Astrocyte (in vitro differentiated cells and primary cell): ENCODE measurements at places on chromosomes 5 and 9. TPM values are rescaled to one million over a fixed set of nuclear protein-coding genes. Genes with fewer than 3 reads are reported as not detected.

Gene CARTPT
- not detected in 2 replicates for total RNA-seq

GRCh38 chr9:17837965-17838364 lies 259.1 kb downstream of the SH3GL2 start:
- H3K4me3 ChIP-seq, result no peak overlapping the region
- no peak overlapping the region for H3K27ac ChIP-seq
- H3K27me3 ChIP-seq, result no peaks in the 10 kb centered on the region
- no peaks in the 10 kb centered on the region for H3K4me1 ChIP-seq

DNA sequence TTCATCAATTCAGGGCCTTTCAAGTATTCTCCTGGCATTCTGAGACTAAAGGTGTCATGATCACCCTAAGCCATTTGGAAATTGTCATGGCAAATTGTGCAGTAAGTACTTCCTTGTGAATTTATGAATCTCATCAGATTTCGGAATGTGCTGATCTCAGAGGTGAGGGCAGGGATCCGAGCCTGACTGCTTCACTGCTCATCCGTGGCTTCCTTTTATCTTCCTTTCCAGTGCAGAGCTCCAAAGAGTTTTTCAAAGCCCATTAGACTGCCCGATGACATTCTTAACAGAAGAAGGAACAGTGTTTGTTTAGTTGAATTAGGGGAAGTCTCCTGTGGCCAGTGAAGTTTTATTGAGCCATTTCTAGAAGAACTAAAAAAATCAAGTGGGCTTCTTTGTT lies 182.8 kb upstream of the GDNF start:
- H3K27ac ChIP-seq, result no peak overlapping the region
- no peak for DNase-seq
- no peak overlapping the region for H3K4me3 ChIP-seq
- H3K36me3 ChIP-seq, result no peaks in the 10 kb centered on the region
- H3K27me3 ChIP-seq, result peaks cover 2% of the 10 kb centered on the region
- H3K4me1 ChIP-seq, result no peaks in the 10 kb centered on the region

DNA sequence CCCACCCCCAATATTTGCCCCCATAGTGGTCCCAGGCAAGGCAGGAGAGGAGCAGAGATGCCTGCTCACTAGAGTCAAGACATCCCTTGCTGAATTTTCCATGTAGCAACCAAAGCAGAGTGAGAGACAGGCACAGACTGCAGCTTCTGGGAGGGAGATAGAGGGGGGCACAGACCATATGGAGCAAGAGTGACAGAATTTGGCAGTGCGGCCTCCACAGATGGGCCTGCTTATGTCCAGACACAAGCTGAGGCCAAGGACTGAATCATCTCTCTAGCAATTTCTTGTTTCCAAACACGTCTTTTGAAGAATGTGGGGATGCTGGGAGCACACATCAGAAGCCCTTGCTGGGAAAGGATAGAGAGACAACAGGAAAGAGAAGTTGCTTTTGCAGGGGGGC lies 53.0 kb upstream of the ALDH1B1 start:
- H3K27ac ChIP-seq, result no peak overlapping the region
- no peak overlapping the region for H3K4me3 ChIP-seq
- peaks cover 13% of the 10 kb centered on the region for H3K4me1 ChIP-seq
- DNase-seq, result peak; percentile 72

GRCh38 chr5:128480158-128480557 lies 57.9 kb downstream of the FBN2 start:
- no peaks in the 10 kb centered on the region for H3K27me3 ChIP-seq
- no peak overlapping the region for H3K4me3 ChIP-seq
- no peak for DNase-seq
- H3K36me3 ChIP-seq, result no peaks in the 10 kb centered on the region
- no peak overlapping the region for H3K27ac ChIP-seq

Gene HAVCR1
- total RNA-seq, result 1.3 and 2.0 TPM in 2 replicates

GRCh38 chr5:180642779-180643178 lies 6.6 kb downstream of the FLT4 start:
- no peak overlapping the region for H3K4me3 ChIP-seq
- peaks cover 6% of the 10 kb centered on the region for H3K27me3 ChIP-seq
- no peaks in the 10 kb centered on the region for H3K36me3 ChIP-seq

Gene VDAC1
- total RNA-seq, result 354 and 364 TPM in 2 replicates

DNA sequence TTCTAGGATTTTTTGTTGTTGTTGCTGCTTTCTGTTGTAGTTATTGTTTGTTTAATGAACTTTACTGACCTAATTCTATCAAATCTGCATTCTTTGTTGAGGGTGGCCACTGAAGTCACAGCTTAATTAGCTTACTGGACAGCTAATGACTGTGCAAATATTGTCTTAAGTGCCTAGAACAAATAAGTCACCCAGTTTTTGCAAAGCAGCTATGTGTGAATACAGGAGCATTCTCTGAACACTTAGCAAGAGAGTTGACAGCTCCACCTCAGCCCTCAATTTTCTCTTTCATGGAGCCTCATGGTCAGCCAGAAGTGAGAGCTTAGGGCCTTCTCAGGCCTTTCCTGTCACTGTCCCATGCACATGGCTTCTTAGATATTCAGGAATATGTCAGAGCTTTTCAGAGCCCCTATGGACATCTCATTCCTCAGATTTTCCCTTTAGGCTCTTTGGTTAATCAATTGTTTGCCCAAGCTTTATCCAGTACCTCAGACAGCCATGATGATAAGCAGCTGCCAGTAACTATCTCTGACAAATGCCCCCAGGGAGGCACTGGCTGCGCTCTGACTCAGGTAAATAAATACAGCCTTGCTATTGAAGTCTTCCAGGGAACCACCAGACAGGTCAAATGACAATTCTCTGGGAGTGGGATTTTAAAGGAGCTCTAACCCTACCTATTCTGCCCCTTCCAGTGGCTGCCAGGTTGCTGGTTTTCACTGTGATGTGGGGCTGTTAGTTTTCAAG lies 241.4 kb upstream of the IL12B start:
- no peak overlapping the region for H3K27ac ChIP-seq
- H3K27me3 ChIP-seq, result no peaks in the 10 kb centered on the region
- no peak for DNase-seq
- H3K4me1 ChIP-seq, result no peaks in the 10 kb centered on the region
- no peak overlapping the region for H3K4me3 ChIP-seq

DNA sequence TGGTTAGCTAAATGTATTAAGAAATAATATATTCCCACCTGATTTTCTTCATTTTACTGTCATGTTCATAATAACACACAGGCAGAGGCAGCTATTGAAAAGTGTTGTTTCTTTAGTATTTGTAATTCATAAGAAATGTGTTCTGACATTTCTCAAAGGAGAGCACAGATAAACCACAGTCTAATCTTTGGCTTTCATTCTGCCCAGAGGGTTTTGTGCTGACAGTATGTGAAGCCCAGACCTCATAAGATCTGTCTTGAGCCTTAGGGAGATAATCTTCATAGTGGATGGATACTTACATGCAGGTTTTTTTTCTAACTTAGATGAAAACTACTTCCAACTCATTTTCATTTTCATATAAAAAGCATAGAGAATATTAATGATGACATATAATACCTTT lies 206.1 kb downstream of the CHSY3 start:
- H3K36me3 ChIP-seq, result no peaks in the 10 kb centered on the region
- no peaks in the 10 kb centered on the region for H3K4me1 ChIP-seq
- DNase-seq, result no peak
- no peak overlapping the region for H3K4me3 ChIP-seq
- no peaks in the 10 kb centered on the region for H3K27me3 ChIP-seq

DNA sequence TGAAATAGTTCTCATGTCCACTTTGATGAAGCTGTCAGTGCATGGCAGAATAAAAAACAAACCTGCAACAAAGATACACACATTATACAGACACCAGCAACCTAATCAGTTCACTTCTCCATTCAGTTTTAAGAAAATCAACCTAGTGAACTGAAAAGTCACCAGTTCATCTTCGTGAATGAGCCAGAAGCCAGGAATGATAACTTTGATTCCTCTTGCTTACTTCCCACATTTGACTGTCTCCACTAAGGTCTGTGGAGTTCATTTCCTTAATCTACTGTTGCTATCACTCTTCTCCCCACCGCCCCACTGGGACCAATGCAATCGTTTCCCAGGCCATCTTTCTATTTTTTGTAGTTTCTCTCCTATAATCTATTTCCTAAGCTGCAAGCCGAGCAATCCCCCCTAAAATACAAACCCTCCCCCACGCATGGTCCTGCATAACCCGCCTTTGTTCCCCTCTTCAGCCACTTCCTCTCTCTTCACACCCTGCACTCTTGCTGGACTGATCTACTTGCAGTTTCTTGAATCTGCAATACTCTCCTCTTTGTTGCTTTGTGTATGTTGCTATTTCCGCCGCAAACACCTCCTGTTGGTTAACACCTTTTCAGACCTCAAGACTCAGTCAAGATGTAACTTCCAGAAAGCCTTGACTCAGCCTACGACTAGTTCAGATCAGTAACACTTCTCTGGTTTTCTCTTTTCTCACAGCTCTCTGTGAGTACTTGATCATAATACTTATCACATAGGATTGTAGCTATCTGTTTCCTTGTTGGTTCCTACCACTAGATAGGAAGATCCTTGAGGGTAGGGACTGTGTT lies 16.6 kb downstream of the STOM start:
- no peak overlapping the region for H3K27ac ChIP-seq
- H3K36me3 ChIP-seq, result peaks cover 1% of the 10 kb centered on the region
- H3K27me3 ChIP-seq, result no peaks in the 10 kb centered on the region
- DNase-seq, result no peak

- H3K4me3 ChIP-seq, result no peak overlapping the region
- no peaks in the 10 kb centered on the region for H3K36me3 ChIP-seq
- DNase-seq, result no peak
- peaks cover 18% of the 10 kb centered on the region for H3K4me1 ChIP-seq
- H3K27ac ChIP-seq, result no peak overlapping the region
- no peaks in the 10 kb centered on the region for H3K27me3 ChIP-seq
Observed at GRCh38 chr9:35928591-35929452, 19.5 kb downstream of the SPAAR start.

DNA sequence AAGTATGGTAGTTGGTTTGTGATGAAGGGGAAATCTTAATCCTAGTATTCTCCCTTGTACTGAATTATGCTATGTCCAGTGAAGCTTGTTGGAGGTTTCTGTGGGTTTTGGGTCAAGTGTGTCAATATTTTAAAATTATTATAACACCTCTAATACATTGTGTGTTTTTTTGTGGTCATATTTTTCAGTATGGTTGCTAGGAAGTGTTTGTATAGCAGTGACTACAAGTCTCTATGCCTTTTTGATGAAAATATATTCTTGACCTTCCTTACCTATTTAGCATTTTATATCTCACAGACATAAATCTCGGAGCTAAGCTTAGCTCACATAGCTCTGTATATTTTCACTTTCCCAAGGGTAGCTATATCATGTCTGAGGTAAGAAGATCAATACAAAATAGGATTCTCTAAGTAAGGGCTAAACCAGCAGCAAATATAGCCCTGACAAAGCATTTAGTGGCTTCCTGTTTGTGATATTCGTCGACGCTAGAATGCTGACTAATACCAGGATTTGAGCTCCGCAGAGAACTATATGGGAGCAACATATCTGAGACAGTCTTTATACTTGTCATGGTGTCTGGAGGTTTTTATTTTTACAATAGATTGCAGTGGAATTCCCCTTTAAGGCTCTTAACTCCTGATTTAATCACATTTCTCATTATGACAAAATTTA lies 82.3 kb downstream of the MACIR start:
- no peaks in the 10 kb centered on the region for H3K4me1 ChIP-seq
- no peak overlapping the region for H3K27ac ChIP-seq
- DNase-seq, result no peak
- no peaks in the 10 kb centered on the region for H3K27me3 ChIP-seq
- no peak overlapping the region for H3K4me3 ChIP-seq

GRCh38 chr5:167849874-167850273 lies 441.6 kb upstream of the WWC1 start:
- H3K27ac ChIP-seq, result no peak overlapping the region
- no peaks in the 10 kb centered on the region for H3K36me3 ChIP-seq
- H3K4me3 ChIP-seq, result no peak overlapping the region
- no peak for DNase-seq
- no peaks in the 10 kb centered on the region for H3K4me1 ChIP-seq

DNA sequence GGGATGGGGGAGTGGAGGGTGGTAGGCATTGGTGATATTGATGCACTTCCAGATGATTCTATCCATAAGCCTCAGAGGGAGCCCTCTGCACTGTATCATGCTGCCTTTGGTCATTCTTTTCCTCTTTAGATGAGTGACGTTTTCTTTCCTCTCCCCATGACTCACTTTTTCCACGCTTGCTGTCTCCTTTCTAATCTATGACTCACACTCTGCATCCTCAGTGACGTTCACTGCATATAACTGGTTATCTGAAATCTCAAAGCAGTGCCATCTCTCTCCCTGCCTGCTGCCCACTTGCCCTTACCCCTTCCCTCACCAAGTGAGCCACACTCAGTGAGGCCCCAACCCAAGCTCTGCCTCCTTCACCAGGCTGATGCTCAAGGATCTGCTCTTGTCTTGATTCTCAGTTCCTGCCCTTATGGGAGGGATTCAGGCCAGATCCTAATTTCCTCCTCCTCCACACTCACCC lies 31.6 kb downstream of the PTGS1 start:
- peak; percentile 96 for DNase-seq
- peak overlapping the region; percentile 89 for H3K27ac ChIP-seq
- no peak overlapping the region for H3K4me3 ChIP-seq
- peaks cover 16% of the 10 kb centered on the region for H3K4me1 ChIP-seq
- no peaks in the 10 kb centered on the region for H3K36me3 ChIP-seq

DNA sequence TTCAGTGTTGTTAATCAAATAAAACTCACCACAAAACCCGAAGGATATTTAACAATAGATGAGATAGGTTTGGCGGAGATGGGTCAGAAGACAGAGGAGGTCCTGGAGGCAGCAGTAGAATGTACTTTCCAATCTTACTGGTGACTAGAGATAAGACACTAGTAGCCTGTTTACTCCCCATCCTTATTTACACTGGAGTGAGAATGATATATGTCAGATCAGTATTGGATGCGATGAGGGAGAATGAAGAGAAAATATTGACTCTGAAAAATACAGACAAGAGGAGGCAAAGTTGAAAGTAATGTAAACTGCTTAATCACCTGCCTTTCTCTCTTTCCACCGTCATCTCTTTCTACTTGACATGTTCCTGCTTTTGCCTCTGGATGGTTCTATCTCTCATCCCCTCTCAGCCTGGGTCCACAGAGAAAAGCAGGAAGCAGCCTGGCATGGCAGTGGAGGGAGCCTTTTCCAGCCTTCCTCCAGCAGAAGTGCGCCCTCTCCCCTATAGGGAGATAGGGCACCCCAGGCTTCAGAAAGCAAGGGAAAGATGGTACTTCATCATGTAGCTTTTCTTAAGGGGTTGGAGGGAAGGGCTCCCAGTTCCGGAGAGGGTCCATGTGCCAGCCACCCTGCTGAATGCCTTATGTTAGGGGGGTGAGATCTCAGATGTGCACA lies 11.1 kb downstream of the PALM2AKAP2 start:
- no peak for DNase-seq
- H3K36me3 ChIP-seq, result no peaks in the 10 kb centered on the region
- peaks cover 26% of the 10 kb centered on the region for H3K4me1 ChIP-seq
- H3K4me3 ChIP-seq, result no peak overlapping the region
- no peak overlapping the region for H3K27ac ChIP-seq

DNA sequence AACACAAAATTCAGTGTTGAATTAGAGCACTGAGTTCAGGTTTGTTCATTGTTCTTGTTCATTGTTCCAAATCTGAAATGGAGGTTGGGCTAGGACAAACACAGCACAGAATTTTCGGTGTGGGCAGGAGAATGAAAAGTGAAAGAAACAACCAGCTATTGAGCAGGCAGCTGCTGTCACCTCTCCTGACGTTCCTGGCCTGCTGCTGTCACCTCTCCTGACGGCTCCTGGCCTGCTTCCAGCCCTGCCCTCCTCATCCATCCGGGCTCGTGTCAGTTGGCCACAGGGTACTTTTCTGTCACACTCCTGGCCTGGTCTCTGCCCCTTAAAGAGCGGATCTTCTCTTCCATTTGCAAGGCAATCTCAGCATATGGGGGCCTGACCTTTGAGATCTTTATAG lies 45.2 kb upstream of the CKMT2 start:
- H3K36me3 ChIP-seq, result no peaks in the 10 kb centered on the region
- H3K4me3 ChIP-seq, result no peak overlapping the region
- H3K27me3 ChIP-seq, result no peaks in the 10 kb centered on the region
- no peaks in the 10 kb centered on the region for H3K4me1 ChIP-seq
- H3K27ac ChIP-seq, result no peak overlapping the region

Gene PCDHGA3
- 0.14 and 0.17 TPM in 2 replicates for total RNA-seq
